CD4-positive, alpha-beta T cell treated with Interferon gamma for 1 hour (primary cell): ENCODE measurements at places on chromosomes 7 and 10.
A peak's percentile ranks its signal among the peaks of the same experiment; 100 is the strongest.

DNA sequence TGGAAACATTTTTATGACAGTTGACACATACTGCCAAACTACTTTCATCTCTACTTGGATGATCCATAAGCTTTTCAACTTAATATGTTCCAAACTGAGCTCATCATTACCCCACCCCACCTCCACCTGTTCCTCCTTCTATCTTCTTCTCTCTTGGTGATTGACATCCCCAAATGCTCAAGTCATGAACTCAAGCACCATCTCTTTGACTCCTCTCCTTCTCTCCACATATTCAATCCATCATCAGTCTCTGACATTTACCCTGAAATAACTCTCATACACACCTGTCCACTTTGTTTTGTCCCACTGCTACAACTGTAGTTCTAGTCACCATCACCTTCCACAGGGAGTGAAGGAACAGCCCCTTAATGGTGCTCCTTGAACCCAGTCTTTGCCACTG is 43.3 kb downstream of the SGCE start:
- no peak for DNase-seq

DNA sequence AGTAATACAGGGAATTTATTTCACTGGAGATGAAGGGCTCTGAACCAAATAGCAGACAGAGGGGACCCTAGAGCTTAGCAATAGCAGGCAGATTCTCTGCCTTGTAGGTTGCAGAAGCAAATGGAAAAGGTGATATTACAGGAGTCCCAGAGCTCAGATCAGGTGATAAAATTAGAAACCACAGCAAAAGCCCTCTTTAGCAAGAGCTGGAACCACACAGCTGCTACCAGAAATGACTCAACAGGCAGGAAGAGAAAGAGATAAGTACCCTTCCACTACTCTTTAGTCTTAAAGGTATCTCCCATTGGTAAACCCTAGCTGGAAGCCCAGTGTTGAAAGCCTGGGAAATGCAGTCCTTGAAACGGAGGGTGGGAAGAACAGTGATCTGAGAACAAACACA is 535.6 kb upstream of the GHITM start:
- DNase-seq = no peak

DNA sequence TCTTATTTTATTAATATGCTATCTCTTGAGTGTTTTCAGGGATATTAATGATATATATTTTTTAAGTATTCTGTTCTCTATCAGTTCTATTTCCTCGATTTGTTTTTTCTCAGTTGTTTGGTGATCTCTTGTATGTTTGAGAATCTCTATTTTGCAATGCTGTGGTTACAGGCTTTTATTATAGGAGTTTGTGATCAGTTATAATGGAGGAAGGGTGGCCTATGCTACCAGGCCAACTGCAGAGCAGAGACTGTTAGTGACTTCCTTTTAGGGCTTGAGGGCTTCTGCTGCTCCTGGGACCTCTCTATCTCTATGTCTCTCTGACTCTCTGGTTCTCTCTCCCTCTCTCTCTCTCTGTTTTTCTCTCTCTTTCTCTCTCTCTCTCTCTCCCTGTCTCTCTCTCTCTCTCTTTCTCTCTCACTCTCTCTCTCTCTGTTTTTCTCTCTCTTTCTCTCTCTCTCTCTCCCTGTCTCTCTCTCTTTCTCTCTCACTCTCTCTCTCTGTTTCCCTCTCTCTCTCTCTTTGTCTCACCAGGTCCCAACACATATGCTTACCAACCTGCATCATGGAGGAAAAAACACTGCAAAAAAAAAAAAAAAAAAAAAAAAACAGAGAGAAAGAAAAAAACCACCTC is 69.4 kb upstream of the CAV2 start:
- DNase-seq = no peak

GRCh38 chr10:75403939-75404814 is 2.6 kb upstream of the ZNF503 start:
- DNase-seq = no peak

DNA sequence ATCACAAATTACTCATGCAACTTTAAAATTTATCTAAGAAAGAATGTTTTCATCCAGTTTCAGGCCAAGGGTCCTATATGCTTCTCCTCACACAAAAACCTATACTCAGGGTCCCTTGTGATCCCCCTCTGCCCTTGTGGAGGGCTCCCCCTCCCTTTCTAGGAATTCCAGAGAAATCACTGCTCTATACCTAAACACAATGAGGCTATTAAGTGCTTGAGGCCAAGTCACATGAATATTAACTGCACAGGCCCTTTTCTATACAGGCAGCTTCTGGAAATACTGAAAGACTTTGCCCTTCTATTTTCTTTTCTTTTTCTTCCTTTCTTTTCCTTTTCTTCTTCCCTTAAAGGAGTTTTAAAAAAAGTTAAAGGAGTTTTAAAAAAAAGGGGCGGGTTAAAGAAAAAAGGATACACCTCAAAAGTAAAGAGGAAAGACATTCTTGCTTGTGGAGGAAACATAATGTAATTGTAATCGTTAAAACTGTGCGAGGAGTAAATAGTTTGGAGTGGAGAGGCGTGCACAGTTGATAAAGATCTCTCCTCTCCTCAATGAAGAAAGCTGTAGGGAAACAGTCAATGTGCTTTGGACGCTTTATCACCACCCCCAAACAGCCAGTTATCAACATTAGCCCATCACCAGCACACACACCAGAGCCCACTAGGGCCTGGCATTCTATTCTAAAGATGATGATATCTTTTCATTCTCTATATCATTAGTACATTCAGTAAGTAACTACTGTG is 16.4 kb downstream of the GRB10 start:
- no peak for DNase-seq

GRCh38 chr10:43866712-43867111 is 218.0 kb upstream of the ZNF32 start:
- no peak for DNase-seq

DNA sequence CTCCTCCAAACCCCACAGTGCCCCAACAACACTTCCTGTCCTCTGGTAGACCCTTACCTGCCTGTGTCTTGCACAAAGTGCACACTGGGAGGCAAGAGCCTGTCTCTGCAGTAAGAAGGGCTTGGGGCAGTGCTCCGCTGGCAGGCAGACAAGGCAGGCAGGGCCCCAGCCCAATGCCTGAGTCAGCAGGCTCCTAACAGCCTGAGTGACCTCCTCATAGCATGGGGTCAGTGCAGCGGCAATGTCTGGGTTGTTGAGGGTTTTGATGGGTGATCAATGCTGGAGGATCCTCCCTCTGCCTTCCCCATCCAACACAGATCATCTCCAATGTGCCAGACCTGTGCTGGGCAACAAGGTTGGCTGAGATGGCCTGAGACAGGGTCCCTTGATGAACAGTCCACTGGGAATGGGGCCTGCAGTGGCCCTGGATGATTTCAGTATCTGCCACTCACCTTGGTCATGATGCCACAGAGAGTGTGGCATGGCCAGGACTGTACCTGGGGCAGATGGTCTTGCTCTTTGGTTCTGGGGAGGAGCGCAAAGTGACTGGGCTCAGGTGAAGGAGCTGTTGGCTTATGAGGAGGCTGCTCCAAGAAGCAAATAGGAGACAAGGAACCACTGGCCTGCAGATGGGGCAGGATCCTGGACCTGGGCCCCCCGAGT is 55.6 kb upstream of the CAMK2B start:
- DNase-seq = no peak

DNA sequence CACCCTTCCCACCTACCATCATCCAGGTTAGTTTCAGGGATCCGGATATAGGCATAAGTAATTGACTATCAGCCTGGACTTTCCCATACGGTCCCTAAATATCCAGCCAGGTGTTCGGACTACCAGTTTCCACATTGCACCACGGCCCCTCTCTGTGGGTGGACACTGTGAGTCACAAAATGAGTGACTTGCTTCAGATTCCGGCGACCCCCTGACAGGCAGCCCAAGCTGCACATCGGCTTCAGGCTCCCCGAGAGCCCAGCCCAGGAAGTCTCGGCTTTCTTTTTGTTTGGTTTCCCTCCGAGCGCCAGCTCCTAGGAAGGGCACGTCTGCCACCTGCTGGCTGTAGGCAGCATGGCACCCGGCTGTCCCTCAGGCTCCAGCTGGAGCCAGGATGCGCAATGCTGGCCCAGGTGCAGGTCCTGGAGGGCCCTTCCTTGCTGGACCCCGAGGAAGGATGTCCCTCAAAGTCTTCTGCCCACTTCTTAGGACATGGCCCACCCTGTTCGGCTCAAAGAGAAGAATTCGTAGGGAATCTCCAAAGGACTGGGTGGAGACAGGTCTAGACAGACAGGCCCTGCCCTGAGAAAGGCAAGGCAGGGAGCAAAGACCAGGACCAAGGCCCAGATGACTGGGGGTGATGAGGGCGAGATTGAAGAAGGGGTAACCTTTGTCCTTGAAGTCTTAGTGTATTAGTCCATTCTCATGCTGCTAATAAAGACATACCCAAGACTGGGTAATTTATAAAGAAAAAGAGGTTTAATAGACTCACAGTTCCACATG is 10.6 kb downstream of the HABP2 start:
- DNase-seq = peak; percentile 53

GRCh38 chr7:149689291-149689721 is 84.1 kb downstream of the ZNF467 start:
- DNase-seq = no peak

- no peak for DNase-seq
These were observed 343.0 kb downstream of the GLRX3 start for GRCh38 chr10:130479146-130479545.

DNA sequence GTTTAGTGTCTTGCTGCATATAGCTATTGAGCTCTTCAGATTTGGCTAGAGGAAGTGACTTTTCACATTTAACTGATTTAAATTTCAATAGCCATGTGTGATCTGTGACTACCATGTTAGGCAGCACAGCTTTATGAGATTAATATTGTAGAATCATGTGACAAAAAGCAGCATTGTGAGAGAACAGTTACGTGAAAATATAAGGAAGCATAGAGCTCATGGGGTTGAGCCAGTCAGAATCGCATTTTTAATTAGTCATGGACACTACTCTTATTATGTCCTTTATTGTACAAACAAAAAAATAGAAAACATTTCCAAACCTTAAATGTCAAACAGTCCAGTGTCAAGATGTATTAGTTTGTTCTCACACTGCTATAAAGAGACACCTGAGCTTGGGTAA is 48.0 kb downstream of the MTURN start:
- no peak for DNase-seq

DNA sequence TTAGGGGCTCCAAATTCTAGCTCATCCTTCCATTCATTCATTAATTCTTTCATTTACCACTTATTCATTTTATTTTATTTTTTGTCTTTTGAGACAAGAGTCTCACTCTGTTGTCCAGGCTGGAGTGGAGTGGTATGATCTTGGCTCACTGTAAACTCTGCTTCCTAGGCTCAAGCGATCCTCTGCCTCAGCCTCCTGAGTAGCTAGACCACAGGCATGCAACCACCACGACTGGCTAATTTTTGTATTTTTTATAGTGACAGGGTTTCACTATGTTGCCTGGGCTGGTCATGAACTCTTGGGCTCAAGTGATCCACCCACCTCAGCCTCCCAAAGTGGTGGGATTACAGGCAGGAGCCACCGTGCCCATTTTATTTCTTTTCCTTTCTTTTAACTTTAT is 31.6 kb downstream of the FGF8 start:
- DNase-seq = no peak

- no peak for DNase-seq
These were observed 5.6 kb upstream of the VWA2 start for GRCh38 chr10:114233482-114233881.

DNA sequence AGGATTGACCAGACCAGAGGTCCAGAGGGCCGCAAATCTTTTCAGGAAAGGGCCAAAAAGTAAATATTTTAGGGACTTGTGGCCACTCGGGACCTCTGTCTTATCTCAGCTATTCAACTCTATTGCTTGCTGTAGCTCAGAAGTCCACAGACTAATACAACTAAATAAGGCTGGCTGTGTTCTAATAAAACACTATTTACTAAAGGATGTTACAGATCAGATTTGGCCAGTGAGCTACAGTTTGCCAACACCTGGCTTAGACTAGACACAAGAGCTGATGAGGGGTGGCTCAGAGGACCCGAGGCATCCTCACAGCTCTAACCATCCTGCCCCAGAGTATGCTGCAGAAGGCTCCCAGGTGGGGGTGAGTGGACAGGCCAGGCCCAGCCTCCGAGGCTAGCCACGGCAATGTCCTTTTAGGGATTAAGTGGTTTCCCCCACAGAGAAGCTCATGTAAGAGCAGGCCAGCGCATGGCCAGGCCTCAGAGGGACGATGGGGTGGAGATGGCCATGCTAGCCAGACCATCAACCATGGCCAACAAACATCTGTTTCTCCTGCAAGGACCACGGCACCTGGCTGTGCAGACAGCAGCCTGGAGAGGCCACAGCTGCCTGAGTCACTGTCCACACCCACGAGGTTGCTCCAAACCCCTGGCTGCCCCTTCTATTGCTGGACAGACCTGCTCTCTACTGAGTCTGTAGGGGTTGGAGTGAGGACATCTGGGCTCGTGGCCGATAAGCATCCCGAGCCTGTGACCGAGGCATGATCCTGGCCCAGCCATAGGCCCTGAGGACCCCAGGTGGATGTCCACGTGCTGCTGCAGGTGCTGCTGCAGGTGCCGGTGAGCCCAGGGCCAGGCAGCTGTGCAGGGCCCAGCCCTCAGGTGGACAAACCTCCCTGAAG is 76.5 kb downstream of the AFAP1L2 start:
- DNase-seq = no peak

GRCh38 chr10:62534031-62534430 is 159.9 kb downstream of the ZNF365 start:
- no peak for DNase-seq

DNA sequence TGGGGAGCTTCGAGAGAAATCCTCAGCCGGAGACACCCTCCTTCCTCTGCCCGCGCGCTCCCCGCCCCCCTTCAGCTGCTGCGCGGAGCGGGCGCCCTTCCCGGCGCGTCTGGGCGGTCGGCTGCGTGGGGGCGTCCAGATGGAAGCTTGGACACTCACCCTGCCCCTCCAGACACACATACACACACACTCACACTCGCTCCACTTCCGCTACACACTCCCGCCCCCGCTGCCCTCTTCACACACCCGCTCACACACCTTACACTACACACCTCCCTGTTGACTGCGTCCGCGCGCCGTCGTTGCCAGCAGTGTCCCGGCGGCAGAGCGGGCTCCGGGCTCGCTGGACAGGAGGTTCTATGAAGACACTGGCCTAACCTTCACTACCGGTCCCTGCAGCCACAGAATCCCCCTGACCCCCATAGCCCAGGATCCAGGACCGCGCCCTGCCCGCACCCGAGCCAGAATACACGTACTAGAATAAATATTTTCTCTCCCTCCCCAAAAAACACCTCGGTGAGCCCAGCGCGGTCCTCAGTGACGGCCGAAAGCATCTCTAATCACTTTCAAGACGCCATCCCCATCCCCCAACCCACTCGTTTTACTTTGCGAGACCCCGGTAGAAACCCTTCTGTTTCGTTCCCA is 1.1 kb upstream of the EGR2 start:
- DNase-seq = peak; percentile 45
